ENCODE measurements at places on chromosomes 6 and 20.

DNA sequence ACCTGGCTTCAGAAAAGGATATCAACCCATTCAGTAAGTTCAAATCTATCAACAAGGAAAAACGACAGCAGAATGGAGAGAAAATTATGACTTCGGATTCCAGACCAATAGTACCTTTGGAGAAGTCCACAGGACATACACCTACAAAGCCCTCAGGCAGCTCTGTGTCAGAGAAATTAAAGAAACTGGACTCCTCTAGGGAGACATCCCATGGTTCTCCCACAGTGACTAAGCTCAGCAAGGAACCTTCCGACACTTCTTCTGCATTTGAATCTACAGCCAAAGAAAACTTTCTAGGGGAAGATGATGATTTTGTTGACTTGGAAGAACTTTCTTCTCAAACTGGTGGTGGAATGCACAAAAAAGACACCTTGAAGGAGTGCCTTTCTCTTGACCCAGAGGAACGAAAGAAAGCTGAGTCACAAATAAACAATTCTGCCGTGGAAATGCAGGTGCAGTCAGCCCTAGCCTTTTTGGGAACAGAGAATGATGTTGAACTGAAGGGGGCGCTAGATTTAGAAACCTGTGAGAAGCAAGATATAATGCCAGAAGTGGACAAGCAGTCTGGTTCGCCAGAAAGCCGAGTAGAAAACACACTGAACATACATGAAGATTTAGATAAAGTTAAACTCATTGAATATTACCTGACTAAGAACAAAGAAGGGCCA is 67.4 kb upstream of the HINT3 start:
- no peak for DNase-seq

DNA sequence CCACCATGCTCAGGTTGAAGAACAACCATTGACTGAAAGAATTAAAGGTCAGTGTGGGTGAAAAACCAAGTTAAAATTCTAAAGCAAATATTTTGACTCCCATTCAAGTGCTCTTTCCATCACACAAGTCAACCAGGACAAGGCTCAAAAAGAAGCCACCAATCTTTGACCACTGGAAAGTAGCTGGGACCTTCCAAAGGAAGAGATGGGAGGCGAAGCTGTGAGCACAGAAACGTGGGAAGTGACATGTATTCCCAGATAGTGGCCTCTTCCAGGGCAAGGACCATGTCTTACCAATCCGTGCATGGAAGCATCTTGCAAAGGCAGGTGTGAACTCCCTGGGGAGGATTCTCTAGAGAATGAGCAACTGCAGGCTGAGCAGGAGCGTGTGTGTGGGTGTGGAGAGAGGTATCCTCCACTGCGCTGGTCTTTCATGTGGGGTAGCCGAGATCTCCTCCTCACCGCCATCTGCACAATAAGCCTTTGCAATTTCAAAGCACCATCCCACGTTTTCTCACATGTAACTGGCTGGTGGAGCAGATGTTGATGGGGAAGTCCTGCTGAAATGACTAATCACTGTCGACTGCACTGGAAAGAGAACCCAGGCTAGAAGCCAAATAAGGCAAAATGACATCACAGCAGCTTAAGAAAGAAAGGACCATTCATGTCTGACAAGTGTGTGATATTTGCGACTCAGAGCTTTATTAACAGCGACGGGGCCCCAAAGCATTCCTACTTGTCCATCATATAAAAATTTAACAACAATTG is 189.4 kb upstream of the RREB1 start:
- no peak for DNase-seq

- no peak for DNase-seq
Observed at GRCh38 chr6:12459945-12460661, 169.9 kb downstream of the EDN1 start.

- peak; percentile 71 for DNase-seq
Observed at GRCh38 chr20:1437235-1437904, 29.3 kb downstream of the NSFL1C start.

GRCh38 chr20:5451643-5452210 is 135.0 kb upstream of the PROKR2 start:
- DNase-seq, result no peak

GRCh38 chr6:155388591-155388990 is 67.0 kb downstream of the NOX3 start:
- no peak for DNase-seq

DNA sequence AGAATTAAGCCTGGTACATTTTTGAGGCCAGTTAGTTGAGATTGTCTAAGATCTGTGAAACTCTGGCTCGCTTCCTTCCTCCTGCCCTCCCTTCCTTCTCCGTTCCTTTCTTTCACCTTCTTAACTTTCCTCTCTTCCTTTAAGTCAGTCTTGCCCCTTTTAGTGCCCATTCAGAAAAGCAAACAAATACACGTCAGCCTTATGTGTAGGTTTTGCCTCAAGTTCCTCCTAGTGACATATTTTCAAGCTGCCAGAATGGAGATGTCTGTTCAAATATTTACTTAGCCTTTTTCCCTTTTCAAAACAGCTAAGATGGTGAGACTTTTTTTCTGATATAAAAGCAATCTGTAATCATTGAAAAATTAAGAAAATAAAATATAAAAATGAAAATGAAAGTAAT is 178.4 kb downstream of the FARS2 start:
- no peak for DNase-seq

DNA sequence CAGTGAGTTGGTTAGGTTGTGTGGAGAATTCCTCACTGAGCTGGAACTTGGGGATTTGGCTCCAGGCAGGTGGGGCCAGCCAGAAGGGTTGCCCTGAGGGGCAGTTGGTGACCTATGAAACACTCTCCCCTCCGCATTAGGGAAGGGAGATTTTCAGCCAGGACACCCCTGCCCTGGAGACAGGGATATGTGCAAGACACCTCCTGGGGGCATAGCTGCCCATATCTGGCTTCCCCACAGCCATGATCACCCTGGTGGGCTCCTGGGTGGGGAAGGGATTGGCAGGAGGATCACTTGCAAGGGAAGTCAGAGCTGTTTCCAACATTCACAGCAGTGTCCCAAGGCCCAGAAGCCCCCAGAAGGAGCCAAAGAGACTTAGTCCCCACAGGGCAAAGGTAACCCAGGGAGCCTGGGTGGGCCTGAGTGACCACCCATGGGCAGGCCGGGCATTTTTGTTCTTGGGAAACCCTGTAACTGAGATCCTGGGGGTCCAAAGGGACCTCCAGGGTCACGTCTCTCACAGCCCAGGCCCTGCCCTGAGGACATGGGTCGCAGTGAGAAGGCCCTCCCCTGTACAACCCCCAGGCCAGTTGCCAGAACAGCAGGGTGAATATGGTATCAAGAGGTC is 145.8 kb downstream of the MRPL14 start:
- DNase-seq, result no peak

GRCh38 chr6:42047790-42048405 is 2.4 kb upstream of the TAF8 start:
- no peak for DNase-seq

- no peak for DNase-seq
Observed at GRCh38 chr20:62307226-62308101, 4.7 kb downstream of the ADRM1 start.

DNA sequence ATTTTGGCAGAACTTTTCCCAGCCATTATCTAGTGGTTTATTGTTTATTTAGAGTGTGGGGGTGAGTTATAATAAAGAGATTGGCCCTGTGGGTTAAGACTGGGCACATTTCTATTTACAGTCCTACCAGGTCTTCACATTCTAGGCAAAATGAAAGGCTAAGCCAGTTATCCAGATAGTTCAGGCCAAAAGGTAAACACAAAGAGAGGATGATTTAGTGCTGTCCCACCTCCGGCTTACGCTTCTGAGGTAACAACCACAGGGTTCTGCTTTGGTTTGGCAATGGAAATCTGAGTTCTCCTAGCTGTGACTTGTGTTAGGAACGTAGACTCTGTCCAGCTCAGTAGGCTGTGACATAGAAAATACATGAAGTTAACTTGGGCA is 50.3 kb upstream of the PTPRK start:
- no peak for DNase-seq

DNA sequence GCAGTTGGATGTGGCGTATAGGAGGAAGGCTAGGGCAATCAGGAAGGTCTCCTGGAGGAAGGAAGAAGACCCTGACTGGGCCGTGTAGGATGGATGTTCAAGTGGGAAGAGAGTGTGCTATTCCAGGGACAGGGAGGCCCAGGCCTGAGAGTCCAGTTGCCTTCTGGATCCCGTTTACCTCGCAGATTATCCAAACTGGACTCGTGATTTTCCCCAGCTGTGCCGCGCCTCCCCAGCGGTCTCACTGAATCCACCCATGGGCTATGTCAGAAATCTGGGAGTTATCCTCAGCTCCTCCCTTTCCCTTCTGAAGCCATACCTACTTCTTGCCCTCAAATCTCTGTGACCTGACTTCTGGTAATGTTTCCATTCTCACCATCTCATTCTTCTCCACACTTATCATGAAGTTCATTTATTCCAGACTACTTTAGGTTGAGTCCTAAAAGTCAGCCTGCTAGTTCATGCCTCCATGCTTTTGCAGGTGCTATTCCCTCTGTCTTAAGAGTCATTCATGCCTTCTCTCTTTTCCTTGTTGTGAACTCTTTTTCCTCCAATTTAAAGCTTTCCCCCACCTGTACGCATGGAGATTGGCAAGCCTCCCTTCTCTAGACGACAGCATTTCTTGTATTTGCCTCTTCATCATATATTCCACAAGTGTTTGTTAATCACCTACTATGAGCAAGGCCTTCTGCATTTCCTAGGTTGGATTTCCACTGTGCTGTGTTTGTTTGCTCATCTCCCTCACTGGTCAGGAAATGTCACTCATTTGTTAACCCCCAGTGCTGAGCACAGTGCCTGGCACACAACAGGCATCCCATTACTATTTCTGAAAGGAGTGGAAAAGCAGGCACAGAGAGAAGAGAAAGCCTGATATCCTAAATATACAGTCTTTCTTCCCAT is 2.7 kb downstream of the SDCBP2 start:
- no peak for DNase-seq

DNA sequence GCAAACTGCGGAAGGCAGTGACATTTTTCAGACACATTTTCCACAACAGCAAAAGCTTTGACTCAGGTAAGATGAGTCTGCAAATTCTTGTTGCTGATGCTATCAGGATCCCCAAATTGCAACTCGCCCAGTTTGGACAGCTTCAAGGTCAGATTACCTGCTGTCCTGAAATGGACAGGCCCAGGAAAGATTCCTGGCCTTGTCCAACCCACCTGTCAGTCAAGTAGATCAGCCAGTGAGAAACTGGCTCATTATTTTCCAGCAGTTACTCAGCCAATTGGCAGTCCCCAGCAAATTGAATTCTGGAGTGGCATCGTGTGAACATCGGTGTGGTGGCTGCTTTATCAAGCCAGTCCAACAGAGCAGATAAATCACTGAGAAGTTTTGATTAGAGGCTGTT is 84.5 kb upstream of the SNAP25 start:
- DNase-seq, result no peak

DNA sequence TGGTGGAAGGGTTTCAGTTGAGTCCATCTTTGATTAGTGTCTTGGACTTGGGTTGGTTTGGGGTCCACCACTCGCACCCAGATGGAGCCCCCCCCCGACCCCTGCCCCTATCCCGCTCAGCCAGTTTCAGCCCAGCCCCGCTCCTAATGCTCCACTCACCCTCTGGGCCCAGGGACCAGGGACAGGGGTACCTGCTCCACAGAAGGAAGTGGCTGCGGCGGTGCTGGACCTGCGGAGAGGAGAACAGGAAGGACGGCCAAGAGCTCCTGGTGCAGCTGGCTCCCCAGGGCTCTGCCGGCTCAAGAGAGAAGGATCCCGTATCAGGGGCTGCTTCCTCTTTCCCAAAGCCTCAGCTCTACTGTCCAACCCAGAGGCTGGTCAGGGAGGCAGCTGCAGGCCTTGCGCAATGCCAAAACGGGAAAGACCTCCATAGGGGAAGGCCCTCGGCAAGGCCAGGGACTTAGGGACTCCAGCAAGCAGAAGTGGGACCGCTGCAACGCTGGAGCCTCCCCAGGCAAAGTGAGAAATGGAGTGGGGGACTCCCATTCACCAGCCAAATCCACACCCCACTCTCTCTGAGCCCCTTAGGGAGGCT is at the start of gene SIGLEC1:
TSS of gene SIGLEC1 (minus strand) at position 322 of the 595 bp plus-strand sequence. CDS start 5,472 bp downstream, outside the sequence.
- DNase-seq, result no peak

GRCh38 chr6:166750108-166750793 is 123.2 kb upstream of the RPS6KA2 start:
- no peak for DNase-seq

DNA sequence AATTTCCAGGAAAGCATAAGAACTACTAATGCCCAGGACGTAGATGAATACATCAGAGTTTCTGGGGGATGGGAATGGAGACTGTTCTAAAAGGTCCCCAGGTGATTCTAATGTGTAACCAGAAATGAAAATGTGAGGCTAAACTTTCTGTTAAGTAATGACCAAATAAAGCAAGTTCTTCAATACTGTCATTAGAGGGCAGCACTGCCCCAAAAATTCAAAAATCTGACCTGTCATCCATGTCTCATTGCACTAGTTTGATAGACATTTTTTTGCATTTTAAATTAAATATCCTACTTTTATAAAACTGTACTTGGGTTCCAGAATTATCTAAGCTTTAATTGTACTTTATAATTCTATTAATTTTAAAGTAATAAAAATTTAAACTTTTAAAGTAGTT is 94.9 kb downstream of the RFX6 start:
- peak; percentile 45 for DNase-seq

- no peak for DNase-seq
Observed at GRCh38 chr6:106272287-106272686, 53.3 kb downstream of the ATG5 start.

GRCh38 chr6:148501178-148501590 is 158.5 kb downstream of the SASH1 start:
- no peak for DNase-seq
